D721Med (cell line): ENCODE measurements at places on chromosomes 6 and 20.

GRCh38 chr6:25971187-25971821 lies 8.7 kb downstream of the TRIM38 start:
- no peak for DNase-seq

DNA sequence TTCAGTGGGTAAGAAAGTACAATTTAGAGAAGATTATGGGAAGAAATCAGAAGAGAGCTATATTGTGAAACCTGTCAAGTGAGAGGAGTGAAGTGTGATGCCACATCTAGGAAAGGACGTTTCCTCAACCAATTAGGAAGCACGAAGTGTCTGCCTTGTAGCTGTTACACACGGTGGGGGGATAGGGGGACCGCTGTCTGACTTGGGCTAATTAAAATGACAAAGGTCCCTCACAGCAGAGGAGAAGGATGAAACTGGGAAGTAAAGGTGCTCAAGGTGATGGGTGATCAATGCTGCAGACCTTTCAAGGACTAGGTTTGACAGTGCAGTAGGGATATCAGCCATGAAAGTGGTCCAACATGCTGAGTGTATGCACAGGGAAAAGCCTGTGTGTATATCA lies 181.1 kb upstream of the PRSS16 start:
- no peak for DNase-seq

DNA sequence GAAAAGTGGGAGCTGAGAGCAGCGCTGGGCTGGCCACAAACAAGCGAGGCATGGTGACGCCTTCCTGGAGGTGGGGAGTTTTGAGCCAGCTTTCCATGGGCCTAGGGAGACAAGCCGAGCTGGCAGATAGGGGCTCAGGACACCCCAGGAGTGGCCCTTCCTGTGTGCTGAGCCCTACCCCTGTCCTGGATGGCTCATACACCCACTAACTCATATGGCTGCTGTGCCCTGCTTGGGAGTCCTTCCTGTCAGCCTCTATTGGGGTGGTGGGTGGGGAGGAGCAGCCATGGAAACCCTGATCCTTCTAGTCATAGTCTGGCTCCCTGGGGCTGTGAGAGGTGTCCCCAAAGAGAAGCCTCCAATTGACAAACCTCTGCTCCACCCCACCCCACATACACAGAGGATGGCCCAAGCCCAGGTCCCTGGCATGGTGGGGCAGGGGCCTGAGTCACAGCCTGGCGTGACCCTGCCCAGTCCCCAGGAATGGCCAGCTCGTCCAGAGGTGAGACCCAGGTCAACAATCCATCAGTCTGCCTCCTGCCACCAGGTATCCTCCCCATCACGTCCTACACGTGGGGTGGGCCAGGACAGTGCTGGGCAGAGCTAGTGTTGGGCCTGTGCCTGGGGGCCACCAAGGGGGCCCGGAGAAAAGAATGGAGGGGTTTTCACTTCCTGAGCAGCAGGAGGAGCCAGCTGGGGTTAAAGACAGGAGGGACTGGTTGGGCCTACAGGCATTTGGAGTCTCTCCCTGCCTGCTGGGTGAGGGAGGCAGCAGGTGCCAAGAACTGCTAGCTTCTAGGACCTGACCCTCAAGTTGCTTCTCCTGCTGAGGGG lies 52.2 kb downstream of the MRPL14 start:
- no peak for DNase-seq

- DNase-seq: no peak
These were observed 765.4 kb upstream of the SLC35B3 start for GRCh38 chr6:9200712-9201111.

DNA sequence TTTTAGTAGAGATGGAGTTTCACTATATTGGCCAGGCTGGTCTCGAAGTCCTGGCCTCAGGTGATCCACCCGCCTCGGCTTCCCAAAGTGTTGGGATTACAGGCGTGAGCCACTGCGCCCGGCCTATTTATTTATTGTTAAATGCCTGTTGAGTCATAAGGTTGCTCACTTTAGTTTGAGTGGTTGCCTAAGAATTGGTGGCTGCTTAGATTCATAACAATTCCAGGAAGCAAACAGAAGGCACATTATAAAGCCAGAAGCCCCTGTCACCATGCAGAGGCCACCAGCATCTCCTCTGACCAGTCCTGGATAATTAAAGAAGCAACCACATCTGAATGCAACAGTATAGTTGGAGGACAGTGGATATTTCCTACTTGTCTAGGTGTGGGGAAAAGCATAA lies 24.0 kb upstream of the ARMH2 start:
- DNase-seq: no peak

DNA sequence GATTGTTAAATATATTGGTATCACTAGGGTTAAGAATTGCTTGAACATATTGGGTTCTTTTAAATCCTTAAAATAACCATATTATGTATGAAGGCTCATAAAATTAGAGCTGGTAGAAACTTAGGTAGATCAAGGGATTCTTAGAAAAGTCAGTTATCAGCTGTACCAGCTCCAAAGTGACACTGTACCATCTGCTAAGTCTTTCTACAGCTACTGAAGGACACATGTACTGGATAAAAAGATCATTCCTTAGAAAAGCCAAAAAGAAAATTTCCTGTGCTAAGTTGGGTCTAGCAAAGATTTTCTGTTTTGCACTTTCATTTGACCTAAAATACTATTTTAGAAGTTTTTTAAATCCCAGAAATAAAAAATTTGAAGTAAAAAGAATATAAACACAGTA lies 130.4 kb downstream of the CD164 start:
- no peak for DNase-seq

DNA sequence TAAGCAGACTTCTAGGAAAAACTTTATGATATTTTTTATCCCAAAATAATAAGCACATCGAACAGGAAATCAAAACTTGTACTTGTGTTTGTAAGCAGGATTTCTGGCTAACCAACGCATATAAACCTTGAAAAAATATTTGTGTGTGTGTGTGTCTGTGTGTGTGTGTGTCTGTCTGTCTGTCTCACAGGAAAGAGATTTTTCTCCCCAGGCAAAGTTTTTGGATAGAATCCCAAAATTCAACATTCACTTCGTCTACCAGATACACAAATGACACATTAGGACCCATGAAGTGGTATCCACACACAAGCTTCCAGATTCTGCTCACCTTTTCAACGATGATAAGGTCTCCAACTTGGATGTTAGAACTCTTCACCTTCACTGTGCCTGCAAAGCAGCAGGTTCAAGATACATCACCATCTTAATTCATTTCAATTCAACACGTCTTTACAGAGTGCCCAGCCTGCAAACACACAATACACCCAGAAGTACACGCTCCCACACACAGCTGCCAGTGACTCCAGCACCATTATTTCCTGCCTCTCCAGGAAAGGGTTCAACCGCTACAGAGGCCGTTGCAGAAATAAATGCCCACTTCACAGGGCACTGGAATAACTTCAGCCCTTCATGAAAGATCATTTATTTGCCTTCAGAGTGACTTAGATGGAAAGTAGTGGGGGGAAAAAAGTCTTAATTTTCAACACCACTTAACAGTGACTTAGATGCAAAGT lies 70.9 kb downstream of the ATP9A start:
- DNase-seq: no peak

- no peak for DNase-seq
These were observed 91.3 kb upstream of the OGFRL1 start for GRCh38 chr6:71197267-71197666.

DNA sequence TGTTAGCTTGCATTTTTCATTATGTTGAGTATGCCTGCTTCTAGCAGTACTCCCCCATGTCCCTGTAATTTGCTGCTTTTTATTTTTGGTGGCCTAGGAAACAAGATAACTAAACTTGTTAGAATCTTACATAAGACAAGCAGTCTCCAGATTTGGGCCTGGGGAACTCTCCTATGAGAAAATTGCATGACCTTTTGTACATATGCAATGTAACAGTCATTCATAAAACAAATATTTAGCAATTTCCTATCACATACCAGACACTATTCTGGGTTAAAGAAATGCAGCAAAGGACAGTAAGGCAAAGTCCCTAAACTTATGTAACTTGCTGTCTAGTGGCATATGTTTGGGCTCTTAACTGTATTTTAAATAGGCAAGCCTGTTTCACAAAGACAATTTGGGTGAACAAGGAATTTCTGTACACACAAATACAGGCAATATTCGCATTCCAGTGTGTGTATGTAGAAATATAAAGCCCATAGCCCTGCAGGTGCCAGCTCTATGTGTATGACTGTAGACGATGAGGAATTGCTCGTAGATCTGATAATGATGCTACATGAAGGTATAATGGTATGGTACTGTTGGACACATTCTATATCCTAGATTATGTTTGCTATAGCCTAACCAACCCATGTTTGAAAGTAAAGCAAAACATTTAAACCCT lies 305.2 kb upstream of the CITED2 start:
- DNase-seq: no peak
